Stimulated activated CD4-positive, alpha-beta T cell treated with anti-CD3 and anti-CD28 coated beads, TNF-alpha, amount 100 ng/mL, for 24 hours (primary cell): ENCODE measurements at places on chromosomes 3 and 15.

DNA sequence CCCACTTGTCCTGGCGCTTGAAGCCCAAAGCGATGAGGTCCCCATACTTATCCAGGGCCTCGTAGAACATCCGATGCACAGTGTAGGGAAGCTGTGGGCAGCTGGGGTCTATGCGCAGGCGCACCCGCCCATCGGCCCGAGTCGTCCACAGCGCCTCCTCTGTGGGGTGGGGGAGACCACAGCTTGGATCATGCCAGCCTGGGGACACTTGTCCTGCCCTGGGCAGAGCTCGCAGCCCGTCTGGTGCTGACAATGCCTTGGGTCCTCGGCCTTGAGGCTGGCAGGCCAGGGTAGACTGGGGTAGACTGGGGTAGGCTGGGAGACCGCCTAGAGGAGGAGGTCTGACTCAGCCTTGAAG is 39.8 kb downstream of the ACSBG1 start:
- no peak for DNase-seq

GRCh38 chr3:160129459-160130061 is 95.7 kb upstream of the C3orf80 start:
- DNase-seq: no peak

DNA sequence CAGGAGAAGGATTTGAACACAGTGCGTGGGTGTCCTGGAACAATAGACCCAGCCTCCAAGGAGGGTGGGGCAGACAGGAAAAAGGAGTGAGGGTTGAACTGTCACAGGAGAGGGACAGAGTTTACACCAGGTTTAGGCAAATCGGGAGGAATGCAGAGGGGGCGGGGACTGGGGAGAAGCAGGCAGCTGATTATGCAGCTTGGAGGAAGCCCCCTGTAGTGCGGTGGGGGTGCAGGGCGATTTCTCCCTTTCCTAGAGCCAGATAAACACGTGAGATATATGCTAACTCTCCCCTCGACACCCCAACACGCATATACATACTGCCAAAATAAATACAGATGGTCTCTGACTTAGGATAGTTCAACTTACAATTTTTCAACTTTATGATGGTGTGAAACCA is 108.6 kb upstream of the PRR20G start:
- DNase-seq: no peak

DNA sequence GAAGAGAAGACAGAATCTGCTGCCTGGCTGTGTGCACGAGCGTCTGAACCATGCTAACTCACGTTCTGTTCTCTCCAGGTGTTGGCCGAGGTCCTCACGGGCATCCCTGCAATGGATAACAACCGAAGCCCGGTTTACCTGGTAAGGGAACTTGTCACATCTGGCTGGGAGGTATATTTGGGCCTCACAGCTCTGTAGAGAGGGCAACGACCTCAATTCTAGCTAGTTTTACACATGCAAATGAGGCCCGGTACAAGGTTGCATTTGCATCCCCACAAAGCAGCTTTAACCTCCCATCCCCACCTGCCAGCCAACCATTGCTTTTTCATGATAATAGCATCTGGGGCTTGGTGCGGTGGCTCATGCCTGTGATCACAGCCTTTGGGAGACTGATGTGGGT is 22.0 kb upstream of the TATDN2 start:
- DNase-seq: no peak

GRCh38 chr3:5059782-5060181 is 62.3 kb upstream of the ARL8B start:
- no peak for DNase-seq

- no peak for DNase-seq
Observed at GRCh38 chr3:96961576-96961975, 147.2 kb downstream of the EPHA6 start.

DNA sequence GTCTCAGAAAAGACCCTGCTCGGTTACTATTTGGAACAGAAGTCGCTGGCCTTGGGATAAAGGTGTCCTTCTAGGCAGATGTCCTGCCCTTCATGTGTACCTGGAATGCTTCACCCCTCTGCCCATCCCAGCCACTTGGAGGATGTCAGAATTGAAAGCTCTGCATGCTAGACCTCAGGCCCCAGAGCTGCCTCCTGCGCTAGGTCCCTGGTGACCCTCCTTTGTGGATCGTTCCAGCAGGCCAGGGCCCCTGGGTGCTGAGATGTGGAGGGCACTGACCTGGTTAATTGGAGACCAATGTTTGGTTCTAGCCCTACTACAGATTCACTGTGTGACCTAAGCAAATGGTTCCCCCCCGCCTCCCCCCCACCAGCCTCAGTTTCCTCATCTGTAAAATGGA is 2.7 kb upstream of the CTSH start:
- no peak for DNase-seq

DNA sequence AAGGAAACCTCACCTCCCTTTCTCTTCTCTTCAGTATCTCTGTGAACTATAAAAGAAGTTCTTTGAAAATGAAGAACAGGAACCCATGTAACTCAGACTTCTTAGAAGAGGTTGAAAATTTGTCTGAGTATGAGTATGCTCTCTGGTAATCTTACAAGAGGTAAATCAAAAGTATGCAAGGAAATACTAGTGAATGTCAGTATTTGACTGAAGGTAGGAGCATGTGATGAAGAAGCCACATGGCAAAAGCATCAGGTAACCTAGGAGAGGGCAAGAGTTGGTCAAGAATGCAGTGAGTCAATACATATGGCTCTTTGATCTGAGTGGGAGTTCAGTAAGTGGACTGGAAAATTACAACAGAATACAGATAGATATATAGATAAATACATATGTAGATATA is 133.0 kb upstream of the NECTIN3 start:
- no peak for DNase-seq

- DNase-seq: no peak
Observed at GRCh38 chr3:187713504-187713903, 11.1 kb upstream of the RTP2 start.

DNA sequence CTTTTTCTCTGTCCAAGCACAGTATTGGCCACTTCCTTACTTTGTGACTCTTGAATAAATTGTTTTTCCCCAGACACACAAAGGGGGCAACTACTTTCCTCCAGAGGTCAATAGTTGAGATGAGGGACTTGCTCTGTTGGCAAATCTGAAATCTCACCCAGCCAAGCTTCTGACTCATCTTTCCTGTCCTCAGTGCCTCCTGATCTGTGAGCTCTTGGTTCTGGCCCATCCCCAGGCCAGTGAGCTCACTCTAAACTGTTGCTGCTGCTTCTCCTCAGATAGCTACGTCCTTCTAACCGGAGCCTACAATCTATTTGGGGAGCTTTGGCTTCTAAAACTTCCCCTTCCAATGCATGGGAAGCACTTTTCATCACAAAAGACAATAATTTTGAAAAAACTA is 50.0 kb upstream of the NMD3 start:
- no peak for DNase-seq

GRCh38 chr15:29518442-29518841 is 248.8 kb upstream of the NSMCE3 start:
- no peak for DNase-seq

GRCh38 chr3:169171739-169172138 is 491.8 kb downstream of the MECOM start:
- no peak for DNase-seq

DNA sequence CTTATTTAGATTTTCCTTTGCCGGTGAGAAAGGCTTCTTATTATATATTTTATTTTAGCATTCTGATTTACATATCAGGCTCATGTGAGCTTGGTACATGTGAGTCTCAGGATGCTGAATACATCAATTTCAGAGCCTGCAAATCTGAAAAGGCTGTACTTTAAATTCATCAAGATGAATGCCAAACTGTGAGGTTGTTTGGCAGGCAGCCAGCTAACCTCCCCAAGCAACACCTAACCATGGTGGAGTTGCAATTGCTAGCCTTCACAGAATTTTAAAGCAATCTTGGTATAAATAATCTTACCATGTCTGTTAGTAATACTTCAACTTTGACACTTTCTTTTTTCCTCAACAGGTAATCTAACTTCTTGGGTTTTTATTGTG is 252.5 kb downstream of the CDIN1 start:
- DNase-seq: no peak

DNA sequence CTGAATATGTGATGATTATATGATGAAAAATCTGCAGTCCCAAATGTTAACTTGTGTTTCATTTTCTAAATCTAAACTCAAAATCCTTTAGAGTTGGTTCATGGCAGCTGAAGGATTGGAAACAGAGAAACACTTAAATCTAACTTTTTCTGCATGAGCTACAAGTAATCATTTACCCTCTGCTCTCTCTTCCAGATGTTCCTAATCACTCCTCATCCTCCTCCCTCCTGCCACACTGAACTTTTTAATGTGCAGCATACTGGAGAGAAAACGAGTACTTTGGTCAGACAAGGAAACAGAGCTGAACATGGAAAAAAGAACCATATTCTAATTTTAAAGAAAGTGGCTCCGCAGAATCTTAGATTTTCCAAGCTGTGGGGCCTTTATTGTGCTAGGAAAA is 321.2 kb upstream of the COL8A1 start:
- no peak for DNase-seq

DNA sequence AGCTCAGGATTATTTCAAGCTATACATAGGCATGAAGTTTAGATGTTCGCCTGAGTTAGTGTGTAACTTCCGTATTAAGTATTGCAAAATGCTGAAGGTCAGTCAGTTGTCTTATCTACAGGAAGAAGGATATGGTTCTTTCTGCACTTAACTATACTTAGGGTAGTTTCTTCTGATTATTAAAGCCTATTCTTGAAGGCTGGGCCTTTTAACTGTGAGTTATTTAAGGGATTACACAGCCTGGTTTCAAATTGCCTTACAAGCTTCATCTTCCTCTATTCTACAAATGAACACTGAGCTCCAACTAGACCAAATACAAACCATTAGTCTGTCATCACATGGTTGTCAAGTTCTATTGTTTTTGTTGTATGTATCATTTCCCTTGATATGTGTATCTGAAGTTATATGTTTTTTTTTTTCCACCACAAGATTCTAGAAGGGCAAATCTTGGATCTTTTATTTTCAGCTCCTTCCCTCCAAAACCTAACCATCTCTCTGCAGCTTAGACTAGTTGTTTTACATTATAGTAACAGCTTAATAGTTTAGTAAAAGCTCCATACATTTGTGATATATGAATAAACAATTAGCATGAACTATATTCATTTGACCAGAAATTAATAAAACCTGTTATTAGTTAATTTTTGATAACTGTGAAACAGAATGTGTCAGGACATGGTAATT is 272.9 kb upstream of the KCNMB2 start:
- DNase-seq: no peak

- DNase-seq: no peak
Observed at GRCh38 chr15:25331860-25332259, 107.0 kb downstream of the UBE3A start.

- no peak for DNase-seq
Observed at GRCh38 chr15:36666228-36666905, 86.9 kb downstream of the CDIN1 start.

DNA sequence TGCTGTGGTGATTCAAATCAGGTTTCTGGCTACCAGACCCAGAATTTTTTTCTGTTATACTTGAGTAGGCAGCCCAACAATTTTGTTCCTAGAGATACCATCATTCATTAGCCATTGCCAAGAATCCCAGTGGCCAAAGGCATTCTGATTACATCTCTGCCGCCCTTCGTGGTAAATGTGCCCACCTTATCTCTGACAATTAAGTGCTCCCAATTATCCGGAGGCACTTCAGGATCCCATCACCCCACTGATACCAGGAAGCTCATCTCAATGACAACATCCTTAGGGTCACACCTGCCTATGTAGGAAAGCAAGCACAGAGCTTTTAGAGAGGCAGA is 43.2 kb upstream of the RPL35A start:
- DNase-seq: no peak

- DNase-seq: no peak
Observed at GRCh38 chr3:11197484-11197883, 43.2 kb downstream of the HRH1 start.

- no peak for DNase-seq
Observed at GRCh38 chr15:31403096-31403495, 76.5 kb downstream of the KLF13 start.

DNA sequence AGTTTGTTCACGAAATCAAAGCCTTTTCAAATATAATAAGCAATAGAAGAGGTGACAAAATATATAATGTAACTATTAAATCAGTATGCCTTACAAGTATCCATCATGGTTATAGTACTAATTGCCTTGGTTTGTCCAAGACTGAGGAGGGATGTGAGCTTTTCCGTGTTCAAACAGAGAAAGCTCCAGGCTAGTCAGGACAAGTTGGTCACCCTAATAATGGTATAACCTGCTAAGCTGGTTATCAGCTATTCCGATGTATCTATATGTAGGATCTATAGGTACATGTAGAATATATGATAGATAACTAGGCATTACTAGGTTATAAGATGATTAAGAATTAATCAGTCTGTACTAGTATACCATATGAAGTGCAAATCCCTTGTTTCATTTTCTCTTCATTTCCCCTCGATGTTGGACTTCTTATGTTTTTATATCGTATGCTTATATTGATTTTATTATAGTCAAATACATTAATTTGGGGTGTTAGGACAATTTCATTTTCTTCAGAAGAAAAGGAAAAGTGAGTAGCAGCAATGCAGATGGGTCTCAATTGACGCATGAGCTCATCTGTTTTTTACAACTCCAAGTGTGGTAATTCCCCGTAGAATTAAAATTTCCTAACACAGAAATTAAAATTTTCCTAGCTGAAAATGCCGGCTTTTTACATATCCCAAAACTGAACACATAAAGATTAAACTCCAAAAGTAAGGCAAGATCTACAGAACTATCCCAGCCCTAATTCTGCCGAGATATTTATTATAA is 419.1 kb downstream of the TIGIT start:
- no peak for DNase-seq

GRCh38 chr3:122677216-122677615 is 3.4 kb upstream of the PARP14 start:
- no peak for DNase-seq

GRCh38 chr15:25237291-25237978 is 201.4 kb downstream of the UBE3A start:
- DNase-seq: no peak

- DNase-seq: no peak
Observed at GRCh38 chr3:70358978-70359580, 46.6 kb upstream of the MDFIC2 start.

DNA sequence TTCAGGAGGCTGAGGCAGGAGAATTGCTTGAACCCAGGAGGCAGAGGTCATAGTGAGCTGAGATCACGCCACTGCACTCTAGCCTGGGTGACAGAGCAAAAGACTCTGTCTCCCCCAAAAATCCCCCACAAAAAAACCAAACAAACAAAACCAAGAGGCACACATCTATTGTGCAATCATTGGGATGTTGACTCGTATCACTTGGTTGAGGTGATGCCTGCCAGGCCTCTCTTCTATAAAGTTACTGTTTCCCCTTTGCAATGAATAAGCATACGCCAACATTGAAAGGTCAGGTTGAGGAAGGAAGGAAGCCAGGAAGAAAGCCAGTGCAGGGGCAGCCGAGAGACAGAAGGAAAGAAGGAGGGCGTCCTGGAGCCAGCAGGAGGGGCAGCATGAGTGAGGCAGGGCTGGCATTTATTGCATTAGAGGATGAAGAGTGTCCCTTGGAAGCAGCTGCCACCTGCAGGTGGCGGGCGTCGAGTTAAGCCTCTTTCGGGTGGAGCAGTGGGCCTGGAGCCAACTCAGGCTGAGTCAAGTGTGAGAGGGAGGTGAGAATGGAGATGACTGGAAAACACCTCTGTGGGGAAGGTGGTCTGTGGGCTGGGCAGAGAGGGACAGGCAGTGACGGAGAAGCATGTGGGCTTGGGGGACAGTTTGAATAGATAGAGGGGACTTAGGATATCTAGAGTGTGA is 8.3 kb upstream of the CSPG4 start:
- no peak for DNase-seq
